ENCODE measurements at places on chromosomes 7 and 10.

GRCh38 chr7:133529861-133530260 lies 277.0 kb downstream of the EXOC4 start:
- no peak for DNase-seq

DNA sequence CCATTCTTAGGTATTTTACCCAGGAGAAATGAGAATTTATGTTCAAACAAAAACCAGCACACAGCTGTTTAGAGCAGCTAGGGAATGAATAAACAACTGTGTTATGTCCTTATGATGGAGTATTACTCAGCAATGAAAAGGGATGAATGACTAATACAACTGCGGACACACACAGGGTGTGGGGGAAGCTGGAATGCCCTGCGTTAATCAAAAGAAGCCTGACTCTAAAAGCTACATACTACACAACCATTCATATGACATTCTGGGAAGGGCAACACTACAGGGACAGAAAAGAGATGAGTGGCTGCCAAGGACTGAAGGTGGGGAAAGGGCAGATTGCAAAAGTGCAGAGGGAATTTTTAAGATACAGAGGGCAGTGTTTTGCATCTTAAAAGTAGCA lies 64.0 kb downstream of the DLG5 start:
- DNase-seq, result no peak

DNA sequence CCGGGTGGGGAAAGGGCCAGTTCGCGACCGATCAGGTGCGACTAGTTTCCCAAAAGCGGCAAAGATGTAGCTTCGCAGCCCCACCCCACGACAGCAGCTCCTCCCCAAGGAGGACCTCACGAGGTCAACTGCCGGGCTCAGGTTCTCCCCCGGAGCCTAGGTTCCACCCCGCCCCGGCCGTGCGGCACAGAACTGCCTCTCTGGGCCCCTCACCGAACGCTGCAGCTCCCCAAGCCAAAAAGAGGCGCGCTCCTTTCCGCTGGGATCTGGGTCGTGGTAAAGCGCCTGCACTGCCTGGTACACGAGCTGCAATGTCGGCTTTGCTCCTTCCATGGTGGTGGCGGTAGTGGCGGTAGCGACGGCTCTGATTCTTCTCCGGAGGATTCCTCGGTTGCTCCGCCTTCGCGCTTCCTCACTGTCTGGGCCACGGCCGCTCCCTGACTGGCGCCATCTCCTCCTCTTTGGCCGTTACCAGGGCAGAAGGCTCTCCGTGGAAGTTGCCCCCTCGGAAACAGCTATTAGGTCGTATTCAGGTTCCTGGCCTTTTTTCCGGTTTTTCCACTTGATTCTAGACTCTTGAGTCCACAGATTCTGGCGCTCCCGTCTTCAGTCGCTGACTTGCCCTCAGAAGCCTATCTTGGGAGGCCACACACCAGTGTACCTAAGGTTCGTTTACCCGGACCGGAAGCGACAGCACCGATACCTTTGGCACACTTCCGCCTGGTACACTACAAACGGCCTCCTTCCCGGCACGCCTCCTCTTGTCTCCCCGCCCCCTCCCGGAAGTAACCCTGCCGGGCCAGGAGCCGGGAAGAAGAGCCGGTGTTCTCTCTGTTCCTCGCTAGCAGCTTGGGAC lies at the start of gene TNPO3:
Gene TNPO3 (minus strand): TSS at position 674 of the 856 bp plus-strand sequence. CDS start 341 bp downstream, at position 333.
- DNase-seq, result peak; percentile 91

DNA sequence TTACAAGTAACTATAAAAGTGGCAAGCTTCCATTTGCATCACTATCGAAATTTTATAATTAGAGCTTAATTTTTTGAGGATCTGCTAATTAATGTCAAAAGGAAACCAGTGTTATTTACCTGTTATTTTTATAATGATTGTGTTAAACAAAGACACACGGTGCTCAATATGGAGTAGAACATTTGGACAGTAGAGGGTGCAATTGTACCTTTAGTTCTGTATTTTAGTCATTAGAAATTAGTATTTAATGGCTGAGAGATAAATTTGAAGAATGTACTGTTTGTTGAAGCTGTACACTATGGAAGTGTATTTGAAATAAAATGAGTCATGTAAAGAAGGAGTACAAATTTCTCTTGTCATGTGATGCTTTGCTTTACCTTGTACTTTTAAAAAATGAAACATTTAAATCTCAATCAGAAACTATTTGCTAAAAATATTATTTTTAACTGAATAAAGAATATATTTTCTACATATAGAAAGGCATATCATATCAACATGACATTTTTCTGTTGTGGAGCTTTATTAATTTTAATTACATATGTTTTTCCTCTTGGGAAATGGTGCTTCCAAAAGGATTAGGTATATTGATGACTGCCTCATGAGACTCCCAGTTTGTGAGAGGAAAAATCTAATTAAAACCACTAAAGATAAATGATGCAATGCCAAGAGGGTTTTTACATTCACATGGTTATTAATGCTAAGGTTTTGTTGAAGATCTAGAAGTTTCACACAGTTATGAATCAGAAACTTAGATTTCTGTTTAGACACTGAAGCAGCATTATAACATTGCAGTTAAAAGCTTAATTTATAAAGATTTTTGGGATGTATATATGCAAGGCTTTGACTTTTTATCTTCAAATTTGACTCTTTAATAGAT lies 10.4 kb upstream of the PRKG1 start:
- DNase-seq, result no peak

- no peak for DNase-seq
Observed at GRCh38 chr10:80270887-80271286, 18.6 kb downstream of the MAT1A start.

DNA sequence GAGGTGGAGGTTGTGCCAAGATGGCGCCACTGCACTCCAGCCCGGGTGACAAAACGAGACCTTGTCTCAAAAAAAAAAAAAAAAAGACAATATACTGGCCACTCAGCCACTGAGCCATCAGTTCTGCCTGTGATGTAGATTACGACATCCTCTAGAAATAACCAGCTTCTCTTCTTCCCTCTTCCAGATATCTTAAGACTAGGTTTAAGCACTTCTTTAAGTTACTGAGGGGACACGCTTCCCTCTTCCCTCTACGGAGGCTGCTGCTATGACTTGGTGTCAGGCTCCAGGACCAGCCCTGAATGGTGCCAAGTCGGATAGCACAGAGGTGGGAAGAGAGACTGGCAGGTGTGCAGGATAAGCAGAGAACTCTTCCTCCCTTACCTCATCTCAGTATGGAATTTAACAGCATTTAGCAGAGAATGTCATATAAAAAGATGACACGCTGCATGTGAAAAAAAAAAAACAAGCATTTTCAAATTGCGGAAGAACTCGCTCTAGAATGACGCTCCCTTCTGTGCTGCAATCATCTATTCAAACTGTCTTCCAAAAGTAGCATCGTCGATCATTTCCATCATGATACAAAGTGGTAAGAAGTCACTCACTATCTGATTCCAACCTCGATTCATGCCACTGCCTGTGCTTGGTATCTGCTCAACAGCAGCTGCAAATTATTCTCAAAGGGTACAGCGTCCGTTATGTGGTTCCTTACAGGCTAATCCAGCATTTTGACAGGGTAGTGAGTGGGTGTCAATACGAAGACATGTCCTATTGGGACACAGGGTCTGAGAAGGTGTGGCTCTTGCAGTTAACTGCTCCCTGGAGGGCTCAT lies 13.8 kb downstream of the DAGLB start:
- no peak for DNase-seq

DNA sequence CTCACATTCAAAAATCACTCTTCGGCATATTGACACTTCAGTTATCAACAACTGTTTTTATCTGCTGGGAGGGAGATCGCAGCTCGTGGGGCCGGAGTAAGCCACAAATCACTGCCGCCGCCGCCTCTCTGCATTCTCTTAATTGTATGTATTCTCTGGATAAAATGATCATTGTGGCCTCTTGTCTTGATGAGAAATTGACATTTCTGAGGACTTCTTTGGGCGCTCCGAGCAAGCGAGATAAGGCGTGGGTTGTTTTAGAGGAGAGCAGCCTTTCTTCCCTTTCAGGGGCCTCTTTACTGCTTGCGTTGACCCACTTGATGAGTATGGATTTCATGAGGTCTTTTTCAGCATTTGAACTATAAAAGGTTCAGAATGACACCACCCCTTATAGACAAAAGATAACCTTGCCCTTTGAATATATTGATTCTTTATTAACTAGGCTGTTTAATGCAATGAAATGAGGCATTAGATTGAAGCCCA lies 130.6 kb downstream of the EBF3 start:
- DNase-seq, result no peak

Measured in activated naive CD4-positive, alpha-beta T cell treated with anti-CD3 and anti-CD28 coated beads, Interleukin-2, amount 50 U/mL, for 72 hours (primary cell).